ENCODE measurements at places on chromosomes 5 and 9.

- no peak for DNase-seq
Observed at GRCh38 chr5:59874675-59875074, 18.9 kb downstream of the PDE4D start.

DNA sequence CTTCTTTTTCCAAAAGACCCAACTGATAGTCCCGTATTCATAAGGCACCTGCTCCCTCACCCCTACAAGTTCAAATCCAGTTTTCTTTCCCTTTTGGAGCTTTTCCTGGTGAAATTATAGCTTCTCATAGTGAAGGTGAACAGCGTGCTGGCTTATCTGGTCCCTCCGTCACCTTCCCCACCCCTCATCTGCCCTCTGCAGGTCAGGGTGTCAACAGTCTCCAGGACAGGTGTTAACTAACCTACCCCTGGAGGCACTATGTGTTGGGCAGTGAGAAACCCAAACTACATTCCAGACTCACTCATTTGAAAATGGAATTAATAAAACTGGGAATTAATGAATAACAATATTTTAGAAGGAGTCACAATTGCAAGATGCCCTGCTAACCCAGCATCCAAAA is 109.0 kb upstream of the TAS2R1 start:
- no peak for DNase-seq

- no peak for DNase-seq
Observed at GRCh38 chr9:133728856-133729616, 9.1 kb downstream of the SARDH start.

DNA sequence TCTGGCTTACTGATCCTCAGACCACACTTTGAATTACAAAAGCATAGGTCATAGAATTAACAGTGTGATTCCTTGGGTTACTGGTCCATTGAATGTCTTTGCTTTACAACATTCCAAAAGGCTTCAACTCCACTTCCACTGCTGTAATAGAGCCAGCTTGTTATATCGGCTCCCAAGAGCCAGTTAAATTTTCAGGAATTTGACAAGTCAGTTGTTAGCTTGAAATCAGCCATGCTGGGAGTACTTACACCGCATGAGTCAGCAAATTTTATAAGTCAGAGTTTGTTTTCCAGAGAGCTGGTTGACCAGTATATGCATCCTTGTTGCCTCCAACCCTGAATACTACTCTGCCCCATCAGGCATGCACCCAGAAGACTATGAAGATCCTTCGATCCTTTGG is 73.1 kb downstream of the FOXB2 start:
- DNase-seq: no peak

- DNase-seq: no peak
Observed at GRCh38 chr5:153515301-153515700, 24.8 kb downstream of the GRIA1 start.

GRCh38 chr5:165076686-165077085 is 1571.3 kb downstream of the MAT2B start:
- no peak for DNase-seq

- no peak for DNase-seq
Observed at GRCh38 chr5:81572201-81572600, 178.3 kb upstream of the ACOT12 start.

DNA sequence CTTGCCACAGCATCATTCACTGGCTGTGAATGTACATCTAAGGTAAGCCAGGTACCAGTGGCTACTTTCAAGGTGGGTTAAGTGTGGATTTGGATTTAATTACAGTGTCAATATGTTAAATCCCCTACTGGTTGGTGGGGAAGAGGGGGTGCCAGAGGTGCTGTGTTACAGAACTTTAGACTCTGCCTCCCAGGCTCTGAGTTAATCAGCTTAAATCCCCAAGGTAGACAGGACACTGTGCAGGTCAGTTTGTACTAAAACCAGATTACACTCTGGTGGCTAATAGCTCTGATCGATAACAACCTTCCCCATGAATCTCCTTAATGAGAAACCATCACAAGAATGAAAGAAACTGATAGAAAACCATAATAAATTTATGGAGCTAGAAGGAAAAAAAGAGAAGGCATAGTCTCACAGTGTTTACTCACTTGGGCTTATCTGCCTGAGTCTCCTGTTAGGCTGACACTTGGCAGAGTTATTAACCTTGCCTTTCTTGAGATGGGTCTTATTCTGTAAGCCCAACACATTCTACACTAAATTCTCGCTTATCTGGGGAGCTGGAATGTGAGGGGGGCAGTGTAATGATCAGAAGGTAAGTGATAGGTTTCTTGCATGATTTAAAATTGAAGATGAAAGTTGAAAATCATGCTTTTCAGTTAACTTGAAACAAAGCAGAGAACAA is 106.8 kb downstream of the LMNB1 start:
- DNase-seq: no peak

DNA sequence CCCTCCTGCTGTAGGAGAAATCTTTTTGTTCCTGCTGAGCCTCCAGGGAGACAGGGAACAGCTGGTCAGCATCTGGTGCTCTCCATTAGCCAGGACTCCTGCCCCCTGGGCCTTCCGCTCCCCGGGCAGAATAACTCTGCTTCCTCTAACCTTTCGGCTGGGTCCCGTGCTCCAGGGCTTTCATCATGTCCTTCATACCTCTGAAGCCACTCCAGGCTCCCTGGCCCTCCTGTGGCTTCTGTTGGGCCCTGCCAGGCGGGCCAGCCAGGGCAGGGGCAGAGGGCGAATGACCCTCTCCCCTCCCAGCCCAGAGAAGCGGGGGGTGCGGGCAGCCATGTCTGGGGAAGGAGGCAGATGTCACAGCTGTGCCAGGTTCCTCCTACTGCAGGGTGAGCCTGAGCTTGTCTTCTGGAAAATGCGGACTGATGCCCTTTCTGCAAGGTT is 81.7 kb upstream of the LMX1B start:
- no peak for DNase-seq

DNA sequence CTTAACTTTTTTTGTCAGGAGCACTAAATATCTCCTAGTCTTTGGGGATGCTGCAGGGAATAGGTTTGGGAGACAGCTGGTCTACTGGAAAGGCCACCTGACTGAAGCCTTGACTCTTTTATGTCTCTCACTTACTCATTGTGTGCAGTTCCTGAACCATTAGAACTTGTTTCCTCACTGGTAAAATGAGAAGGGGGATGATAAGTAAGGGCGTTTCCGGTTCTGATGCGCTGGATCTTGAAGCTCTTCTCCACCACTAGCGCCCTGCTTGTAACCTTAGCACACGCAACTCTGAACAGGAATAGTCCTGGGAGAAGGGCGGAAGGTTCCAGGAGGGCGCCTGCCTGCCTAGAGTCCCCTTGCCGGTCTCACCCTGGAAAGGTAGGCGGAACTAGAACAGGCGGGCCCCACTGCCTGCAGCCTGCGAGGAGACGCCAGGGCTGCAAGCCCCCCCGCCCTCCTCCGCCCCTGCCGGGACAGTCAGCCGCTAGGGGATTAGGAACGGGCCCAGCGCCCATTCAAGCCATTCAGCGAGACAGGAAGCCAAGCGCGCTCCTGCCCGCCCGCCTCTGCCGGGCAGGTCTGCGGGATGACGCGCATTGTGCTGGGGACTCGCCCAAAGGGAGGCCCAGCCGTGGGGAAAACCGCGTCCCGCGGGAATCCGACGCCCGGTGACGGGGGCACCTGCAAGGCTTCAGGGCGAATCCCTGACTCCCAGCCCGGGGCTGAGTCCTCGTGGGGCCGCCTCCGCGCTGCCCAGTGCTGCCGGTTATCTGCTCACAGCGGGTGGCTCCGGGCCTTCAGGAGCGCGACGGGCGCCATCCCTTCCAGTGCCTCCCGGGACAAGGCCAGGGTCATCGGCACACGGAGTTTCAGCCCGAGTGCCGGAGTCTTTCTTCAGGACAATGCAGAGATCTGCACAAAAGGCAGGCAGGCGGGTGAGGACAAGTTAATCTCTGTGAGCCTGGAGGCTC is 44.0 kb upstream of the XPA start:
- no peak for DNase-seq

DNA sequence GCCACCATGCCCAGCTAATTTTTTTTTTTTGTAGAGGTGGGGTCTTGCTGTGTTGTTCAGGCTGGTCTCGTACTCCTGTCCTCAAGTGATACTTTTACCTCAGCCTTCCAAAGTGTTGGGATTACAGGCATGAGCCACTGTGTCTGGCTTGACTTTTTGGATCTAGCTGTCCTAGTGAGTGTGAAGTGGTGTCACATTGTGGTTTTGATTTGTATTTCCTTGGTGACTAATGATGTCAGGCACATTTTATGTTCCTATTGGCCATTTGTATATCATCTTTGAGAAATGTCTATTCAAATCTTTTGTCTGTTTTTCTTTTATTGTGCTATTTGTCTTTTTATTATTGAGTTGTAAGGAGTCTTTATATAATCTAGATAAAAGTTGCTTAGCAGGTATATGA is 53.5 kb upstream of the MCCC2 start:
- DNase-seq: no peak

DNA sequence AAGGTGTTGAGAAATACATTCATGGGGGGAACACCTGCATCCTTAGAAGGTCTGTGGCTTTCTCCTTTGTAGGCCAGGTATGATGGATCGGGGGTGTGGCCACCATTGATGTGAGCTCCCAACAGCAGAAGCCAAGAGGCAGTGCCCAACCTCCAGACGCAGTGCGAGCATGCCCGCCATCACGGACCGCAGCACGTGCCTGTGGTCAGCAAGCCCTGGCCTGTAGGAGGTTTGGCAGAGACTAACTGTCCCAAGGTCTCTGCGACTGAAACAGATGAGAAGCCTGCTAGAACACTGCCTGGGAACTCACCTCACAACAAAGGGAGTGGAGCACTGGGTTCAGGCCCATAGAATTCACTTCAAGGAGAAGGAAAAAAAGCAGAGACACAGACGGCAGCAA is 31.9 kb upstream of the ZNF354A start:
- DNase-seq: no peak

GRCh38 chr5:87195104-87195591 is 72.5 kb upstream of the RASA1 start:
- no peak for DNase-seq

- no peak for DNase-seq
Observed at GRCh38 chr5:118605761-118606160, 382.6 kb downstream of the DTWD2 start.

DNA sequence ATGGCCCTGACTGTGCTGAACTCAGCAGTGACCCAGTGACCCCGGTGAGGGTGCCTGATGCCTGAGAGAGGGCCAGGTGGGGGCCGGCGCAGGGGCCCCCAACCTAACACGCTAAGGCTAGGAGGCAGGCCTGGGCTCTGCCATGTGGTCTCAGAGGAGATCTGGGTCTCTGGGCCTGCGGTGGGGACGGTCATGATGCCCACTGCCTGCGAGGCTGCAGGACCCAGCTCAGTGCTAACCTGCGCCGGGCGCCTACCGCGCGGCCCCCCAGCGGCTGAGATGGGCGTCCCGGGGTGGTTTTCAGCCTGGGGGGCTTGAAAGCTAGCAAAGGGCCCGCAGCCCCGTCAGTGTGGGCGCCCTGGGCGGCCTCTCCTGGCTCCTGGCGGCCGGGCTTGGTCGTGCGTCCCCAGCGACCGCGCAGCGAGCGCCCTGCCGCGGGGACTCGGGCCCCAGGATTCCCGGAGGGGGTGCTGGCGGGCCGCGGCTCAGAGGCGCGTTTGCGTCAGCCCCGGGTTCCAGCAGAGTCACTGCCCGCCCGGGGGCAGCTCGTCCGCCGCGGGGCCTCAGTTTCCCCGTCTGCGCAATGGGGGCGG is 2.5 kb downstream of the EGFL7 start:
- DNase-seq: no peak

DNA sequence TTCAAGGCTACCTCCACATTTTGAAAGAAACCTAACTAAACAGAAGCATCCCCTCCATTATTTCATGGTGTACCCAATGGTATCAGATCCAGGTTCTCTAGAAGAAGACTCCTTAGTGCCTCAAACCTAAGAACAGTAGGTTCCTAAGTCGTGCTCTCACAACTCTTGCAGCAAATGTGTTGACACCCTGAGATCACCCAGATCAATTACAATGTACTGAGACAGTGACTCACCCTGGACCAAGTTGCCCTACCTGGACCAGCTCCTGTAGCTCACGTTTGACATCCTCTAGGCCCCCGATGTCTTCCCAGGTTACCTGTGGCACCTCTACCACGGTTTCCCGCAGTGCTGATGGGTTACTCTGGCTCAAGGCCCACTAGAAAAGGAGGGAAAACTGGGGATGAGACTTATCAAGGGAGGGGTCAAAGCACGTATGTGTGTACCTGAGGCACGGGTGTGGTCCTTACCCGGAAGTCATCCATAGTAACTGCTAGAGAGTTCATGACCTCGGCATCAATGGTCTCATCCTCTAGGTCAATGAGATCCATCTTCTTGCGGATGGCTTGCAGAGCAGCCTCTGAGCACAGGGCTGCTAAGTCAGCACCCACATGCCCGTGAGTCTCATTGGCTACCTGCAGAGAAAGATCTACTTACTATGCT is 11.7 kb downstream of the VCP start:
- DNase-seq: no peak

GRCh38 chr5:132498152-132498551 is 7.6 kb upstream of the IRF1 start:
- no peak for DNase-seq

DNA sequence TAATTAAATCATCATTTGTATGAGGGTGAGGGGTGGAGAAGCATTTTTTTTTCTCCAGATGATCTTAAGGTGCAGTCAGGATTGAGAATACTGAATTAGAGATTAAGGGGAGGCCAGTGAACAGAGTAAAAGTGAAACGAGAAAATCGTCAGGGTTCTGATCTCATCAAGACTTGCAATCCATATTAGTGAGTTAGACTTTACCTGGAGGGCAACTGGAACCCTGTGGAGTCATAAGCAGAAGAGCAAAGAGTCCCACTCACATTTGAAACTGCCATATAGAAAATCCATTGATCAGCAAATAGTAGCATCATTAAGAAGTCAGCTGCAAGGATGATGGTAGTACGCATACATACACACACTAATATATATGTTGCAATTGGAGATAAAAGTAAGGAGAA is 466.2 kb upstream of the PAPPA start:
- DNase-seq: no peak

DNA sequence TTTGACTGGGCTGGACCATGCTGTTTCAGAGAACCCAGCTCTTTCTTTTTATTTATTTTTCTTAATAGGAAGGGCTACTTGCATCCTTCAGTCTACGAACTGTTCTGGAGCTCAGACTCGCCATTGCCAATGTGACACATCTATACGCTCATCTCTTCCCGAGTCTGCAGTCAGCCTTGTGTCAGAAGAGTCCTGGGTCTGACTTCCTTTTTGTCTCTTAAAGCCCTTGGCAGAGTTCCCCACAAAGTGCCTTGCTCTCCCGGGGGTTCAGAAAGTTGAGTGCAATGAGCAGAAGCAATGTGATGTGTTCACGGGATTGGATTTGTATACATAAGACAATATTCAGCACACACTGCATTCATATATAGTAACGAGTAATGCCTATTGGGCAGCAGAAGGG is 140.4 kb downstream of the ATPSCKMT start:
- DNase-seq: no peak

DNA sequence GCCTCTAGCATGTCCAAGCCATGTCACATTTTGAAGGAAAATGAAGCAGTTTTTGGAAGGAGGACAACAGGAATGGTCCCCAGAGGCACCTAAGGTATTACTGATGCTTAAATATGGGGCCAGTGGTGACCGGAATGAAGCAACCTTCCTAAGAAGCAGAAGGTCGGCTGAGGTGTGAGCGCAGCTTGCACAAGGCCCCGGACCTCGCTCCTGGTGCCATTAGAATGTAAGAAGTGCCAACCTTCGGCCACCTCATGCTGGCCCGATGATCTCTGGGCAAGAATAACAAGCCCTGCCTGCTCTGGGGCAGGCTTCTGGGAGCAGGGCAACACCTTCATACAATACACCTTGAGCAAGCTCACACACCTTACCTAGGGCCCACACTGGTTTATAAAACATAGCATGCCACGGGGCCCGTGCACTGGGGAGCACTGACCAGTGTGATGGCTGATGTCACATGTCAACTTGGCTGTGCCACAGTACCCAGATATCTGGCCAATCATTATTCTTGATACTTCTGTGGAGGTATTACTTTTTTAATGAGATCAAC is 21.9 kb downstream of the SEMA4D start:
- no peak for DNase-seq

- DNase-seq: no peak
Observed at GRCh38 chr5:138981586-138981985, 106.5 kb upstream of the LRRTM2 start.
